Activated T-helper 9 cell treated with anti-CD3 and anti-CD28 coated beads, Interleukin-2, amount 50 U/mL, for 16 hours (primary cell): ENCODE measurements at places on chromosomes 11 and 22.

DNA sequence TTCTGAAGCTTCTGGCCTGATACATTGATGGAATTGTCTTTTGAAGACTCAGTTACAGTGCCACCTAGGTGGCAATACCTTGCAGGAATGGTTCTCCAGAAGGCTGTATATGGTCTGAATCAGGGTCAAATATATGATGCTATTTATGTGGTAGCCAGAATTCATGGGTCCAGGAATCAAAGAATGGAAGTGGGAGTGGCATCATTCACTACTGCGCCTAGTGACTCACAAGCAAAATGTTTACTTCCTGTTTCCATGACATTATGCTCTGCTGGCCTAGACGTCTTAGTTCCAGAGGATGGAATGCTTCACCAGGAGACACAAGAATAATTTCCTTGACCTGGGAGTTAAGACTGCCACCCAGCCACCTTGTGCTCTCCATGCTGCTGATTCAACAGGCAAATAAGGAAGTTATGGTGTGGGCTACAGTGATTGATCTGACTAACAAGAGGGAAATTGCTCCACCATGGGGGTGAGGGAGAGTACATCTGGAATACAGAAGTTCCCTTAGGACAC lies 491.8 kb downstream of the ETS1 start:
- no peak for DNase-seq

GRCh38 chr11:43923406-43924111 lies 18.9 kb upstream of the C11orf96 start:
- DNase-seq, result no peak

GRCh38 chr11:120326228-120326627 lies 1.1 kb downstream of the TLCD5 start:
- no peak for DNase-seq

- DNase-seq, result no peak
Measured at GRCh38 chr22:45507798-45508197, 5.1 kb downstream of the FBLN1 start.
